Cerebellar nuclear complex (tissue), 1 donor: ENCODE measurements at places on chromosomes 6 and 20.

GRCh38 chr20:11355345-11355744, 562.3 kb upstream of the BTBD3 start:
- DNase-seq, result no peak

DNA sequence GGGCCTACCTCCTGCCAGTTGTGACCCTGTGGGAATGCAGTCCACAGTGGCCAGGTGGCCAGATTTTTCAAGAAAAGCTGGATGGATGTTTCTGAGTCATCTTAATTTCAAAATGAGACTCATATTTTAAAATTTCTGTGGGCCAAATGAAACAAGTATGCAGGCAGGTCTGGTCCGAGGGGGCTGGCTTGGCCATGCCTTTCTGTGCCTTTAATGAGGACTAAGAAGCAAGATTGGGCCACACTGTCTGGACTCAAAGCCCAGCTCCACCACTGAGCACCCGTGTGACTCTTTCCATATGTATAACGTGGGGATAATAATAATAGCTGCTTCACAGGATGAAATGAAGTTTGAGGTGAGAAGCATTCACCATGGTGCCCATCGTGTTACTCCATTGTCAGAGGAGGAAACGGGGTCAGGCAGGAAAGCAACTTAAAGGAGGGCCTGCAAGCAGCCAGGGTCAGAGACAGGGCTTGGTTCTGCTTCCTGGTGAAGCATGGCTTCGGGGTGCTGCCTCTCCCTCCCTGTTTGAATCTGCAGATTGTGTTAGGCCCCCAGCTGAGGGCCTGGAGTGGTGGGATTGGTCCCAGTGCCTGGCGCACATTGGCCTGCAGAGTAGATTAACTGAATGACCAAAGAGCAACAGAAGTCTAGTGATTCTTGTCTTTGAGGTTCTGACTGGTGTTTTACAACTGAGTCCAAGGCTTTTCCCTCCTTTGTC, 3.8 kb downstream of the SOX12 start:
- no peak for DNase-seq

- no peak for DNase-seq
Measured at GRCh38 chr6:11044712-11045167, 635 bp upstream of the ELOVL2 start.

DNA sequence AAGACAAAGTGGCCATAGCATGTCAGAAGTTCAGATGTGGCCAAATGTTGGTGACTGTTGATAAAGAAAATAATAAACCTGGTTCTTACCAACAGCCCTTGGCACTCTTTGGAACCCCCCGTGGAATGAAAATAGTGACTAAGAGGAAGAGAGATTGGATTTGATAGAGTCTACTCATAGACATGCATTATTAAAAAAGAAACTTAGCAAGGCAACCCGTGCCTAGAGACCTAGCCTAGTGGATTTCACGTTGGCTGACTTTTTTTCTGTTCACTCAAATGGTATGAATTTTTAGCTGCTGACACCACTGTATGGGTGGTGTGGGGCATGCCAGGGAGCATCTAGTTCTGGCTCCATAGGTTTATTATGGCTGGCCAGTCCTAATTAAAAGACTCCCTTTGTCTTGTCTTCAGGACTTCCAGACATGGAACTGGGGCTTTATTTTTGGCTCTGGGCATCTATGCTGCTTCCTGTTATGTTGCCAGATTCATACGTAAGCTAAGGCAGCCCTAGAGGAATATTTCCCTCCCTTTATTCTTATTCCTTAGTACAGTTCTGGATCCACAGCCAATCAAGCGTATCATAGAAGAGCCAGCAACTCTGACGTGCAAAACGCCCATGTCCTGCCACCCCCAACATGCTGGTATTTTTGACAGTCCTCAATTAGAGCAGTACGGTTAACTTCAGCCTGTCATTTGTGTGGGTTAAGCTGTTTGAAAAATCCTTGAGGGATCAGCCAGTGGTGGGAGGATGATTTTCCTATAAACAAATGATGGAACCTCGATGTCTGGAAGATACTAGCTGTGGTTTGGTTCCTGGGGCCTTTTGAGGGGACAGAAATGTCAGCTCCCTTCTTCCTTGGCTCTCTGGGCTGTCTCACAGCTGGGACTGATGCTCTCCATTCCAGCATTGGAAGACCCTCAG, 127.5 kb downstream of the ISM1 start:
- DNase-seq, result no peak

GRCh38 chr6:40966860-40967259, 72.2 kb downstream of the UNC5CL start:
- DNase-seq, result no peak

GRCh38 chr6:15430931-15431405, 185.1 kb downstream of the JARID2 start:
- DNase-seq, result no peak

DNA sequence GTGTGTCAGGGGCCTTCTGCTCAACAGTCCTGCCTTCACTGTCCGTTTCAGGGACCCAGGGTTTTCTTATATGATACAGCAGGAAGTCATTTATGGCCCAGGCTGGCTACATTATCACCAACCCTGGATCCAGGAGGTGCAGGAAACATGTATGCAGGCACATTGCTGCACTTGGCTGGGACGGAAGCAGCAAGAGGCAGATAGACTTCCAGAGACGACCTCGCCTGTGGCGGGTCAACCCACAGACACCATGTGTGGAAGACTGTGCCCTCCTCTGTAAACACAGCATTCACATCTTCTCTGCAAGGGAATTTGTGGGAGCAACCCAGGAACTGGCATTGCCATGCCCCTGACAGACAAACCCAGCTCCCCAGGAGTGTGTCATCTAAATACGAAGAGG, 43.7 kb downstream of the TBC1D7 start:
- no peak for DNase-seq

DNA sequence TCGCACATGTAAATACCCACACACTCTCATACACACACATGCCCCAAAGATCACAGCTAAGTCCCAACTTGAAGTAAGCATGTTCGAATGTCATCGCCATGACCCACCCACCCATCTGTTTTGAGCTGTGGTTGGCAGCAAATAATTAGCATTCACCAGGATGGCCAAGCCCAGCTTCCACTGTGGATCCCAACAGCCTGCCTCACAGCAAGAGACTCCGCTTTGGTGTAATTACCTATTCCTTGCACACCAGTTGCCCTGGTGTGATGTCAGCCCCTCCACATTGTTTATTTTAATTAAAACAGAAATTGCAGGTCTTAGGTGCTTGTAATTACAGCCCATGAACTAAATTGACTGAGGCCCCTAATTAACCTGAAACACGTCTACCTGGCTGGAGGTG, 81.1 kb downstream of the MAFB start:
- DNase-seq, result no peak

DNA sequence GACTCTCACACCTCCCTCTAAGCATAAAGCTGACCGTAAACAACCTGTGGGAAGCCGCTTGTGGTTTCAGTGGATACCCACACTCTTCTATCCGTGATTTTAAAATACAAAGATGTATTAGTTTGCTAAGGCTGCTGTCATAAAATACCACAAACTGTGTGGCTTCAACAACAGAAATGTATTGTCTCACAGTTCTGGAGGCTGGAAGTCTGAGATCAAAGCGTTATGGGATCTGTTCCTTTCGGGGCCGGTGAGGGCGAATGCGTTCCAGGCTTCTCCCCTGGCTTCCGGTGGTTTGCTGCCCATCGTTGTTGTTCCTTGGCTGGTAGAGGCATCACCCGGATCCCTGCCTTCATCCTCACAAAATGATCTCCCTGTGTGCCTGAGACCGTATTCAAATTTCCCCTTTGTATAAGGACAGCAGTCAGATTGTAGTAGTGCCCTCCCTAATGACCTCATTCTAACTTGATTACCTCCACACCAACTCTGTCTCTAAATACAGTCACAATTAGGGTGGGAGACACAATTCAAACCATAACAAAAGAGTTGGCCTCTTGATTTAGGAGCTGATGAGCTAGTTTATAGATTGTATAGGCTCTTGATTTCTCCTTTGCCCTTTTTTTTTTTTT, 210.6 kb upstream of the SOX4 start:
- DNase-seq, result no peak

DNA sequence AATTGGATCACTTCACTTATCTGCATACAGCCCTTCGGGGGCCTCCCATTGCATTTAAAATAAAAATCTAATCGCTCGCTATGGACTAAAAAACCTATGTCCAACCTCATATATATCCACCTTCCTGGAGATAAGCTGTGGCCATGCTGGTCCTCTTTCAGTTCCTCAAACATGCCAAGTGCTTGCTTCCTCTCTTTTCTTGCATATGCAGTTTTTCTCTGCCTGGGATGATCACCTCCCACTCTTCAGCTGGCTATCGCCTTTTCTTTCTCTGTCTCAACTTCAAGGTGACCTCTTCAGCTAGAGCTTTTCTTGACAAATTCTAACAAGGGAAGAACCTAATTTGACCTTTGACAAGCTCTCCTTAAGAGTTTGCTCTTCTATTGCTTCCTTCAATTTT, 5.6 kb upstream of the TFB1M start:
- no peak for DNase-seq

GRCh38 chr20:7660165-7660564, 280.1 kb downstream of the HAO1 start:
- DNase-seq, result no peak

GRCh38 chr6:87322304-87323212, at the start of gene SMIM8:
Gene SMIM8, plus strand, starts transcription at chr6:87322588. Its CDS starts 14,444 bp downstream, at chr6:87337032.
- no peak for DNase-seq

GRCh38 chr6:157513004-157513603, 132.1 kb downstream of the ZDHHC14 start:
- DNase-seq, result no peak

- no peak for DNase-seq
Measured at GRCh38 chr6:45187836-45188235, 140.3 kb upstream of the RUNX2 start.

GRCh38 chr20:22462975-22463914, 121.1 kb downstream of the FOXA2 start:
- no peak for DNase-seq

DNA sequence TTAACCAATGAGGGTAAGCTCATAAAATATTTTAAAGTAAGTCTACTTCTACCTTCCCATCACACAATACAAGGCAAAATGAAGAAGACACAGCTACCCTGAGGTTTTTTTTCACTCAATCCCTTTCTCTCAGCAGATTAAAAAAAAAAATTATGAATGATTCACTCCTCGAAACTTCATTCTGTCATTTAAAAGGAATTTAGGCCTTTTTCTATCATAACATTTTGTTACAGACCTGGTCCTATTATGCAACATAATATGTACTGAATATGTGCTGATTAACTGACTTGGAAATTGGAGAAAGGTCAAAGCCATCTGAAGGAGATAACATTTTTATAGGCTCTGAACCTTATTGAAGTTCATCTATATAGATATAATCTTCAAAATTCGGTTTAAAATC, 45.5 kb downstream of the PRL start:
- no peak for DNase-seq

GRCh38 chr6:116662202-116662601, 6.4 kb downstream of the ZUP1 start:
- no peak for DNase-seq

- no peak for DNase-seq
Measured at GRCh38 chr20:53187392-53188068, 215.4 kb downstream of the TSHZ2 start.

DNA sequence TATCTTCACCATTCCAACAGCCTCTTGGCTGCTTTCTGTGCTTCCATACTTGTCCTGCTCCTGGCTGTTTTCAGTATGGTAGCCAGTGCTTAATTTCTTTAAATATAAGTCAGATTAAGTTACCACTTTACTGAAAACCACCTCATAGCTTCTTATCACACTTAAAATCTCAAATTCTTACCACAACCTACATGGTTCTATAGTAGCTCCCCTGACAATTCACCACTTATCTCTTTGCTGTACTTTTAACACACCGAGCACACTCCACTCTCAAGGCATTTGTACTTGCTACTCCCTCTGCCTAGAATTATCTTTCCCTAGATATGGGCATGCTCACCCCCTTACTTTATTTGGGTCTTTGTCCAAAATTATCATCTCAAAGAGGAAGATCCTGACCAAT, 369.0 kb downstream of the TENT5A start:
- no peak for DNase-seq

- DNase-seq, result no peak
Measured at GRCh38 chr20:42482808-42483207, 706.9 kb downstream of the PTPRT start.

DNA sequence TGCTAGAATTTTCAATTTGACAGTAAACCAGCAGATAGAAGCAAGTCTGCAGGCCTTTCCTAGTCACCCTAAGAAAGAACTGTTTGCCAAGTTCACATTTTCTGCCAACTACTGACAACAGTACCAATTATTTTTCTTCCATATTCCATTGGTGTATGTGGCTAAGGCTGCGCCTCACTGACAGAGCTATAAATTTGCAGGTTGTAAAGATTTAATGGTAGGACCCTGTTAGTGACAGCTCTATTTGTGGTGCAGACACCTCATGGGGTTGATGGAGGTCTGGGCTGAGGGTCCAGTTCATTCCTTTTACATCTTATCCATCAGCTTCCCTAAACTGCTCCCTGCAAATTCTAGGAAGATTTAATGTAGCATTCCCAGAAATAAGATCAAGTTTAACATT, 228.5 kb downstream of the FRK start:
- DNase-seq, result no peak

DNA sequence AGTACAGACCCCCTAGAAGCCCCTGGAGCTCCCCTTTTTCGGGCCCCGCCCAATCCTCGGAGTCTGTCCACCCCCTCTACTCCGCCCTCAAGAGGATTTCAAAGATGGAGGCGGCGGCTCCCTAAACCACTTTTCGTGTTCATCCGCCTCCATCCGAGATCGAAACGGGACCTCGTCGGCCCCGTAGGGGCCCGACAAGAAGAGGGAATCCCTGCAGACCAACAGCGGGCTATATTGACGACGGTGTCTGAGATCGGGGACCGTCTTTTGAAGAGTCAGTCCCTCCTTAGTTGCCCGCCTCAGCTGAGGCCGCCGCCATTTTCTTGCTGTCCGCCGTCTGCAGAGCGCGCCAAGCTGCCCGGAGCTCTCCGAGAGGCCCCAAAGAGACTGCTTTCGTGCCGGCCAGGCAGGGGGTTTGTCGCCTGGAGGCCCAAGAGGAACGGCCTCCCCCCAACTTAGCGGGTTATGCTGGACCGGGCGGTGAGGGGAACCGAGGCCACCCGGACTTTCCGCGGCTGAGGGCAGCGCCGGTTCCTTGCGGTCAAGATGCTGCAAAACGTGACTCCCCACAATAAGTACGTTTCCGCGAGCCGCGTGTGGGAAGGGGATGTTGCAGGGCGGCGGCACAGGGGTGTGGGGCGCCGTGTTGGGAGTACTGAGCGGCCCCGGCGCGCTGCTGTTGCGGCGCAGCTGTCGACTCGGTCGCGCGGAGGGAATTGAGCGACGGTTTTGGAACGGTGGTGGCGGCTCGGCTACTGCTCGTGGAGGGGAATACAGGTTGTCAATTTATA, 4.2 kb downstream of the BRD2 start:
- DNase-seq, result no peak

DNA sequence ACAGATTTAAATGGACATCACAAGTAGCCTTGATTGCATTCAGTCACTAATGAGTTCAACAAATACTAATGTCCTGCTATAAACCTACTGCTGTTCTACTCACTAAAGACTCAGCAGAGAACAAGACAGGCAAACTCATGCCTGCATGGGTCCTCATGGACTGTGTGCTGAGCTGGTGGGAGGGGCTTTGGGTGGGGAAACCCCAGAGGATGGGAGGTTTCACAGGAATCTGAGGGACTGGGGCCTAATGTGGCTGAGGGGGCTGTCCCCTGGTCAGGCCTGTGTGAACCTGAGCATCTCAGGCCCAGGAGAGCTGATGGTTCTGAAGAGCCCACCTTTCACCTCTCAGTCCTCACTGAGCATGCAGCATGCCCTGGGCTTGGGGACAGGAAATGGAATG, 1.4 kb downstream of the CST8 start:
- no peak for DNase-seq
